Vagina (tissue), 2 donors: ENCODE measurements at places on chromosomes 12 and 14. TPM values are rescaled to one million over a fixed set of nuclear protein-coding genes. Genes with fewer than 3 reads are reported as not detected.
A peak's percentile ranks its signal among the peaks of the same experiment; 100 is the strongest.

- no peak for DNase-seq
These were observed 274.1 kb upstream of the DAAM1 start for GRCh38 chr14:58914279-58914855.

- peak; percentile 22 for DNase-seq
These were observed 122.0 kb upstream of the HIF1A start for GRCh38 chr14:61573321-61573720.

DNA sequence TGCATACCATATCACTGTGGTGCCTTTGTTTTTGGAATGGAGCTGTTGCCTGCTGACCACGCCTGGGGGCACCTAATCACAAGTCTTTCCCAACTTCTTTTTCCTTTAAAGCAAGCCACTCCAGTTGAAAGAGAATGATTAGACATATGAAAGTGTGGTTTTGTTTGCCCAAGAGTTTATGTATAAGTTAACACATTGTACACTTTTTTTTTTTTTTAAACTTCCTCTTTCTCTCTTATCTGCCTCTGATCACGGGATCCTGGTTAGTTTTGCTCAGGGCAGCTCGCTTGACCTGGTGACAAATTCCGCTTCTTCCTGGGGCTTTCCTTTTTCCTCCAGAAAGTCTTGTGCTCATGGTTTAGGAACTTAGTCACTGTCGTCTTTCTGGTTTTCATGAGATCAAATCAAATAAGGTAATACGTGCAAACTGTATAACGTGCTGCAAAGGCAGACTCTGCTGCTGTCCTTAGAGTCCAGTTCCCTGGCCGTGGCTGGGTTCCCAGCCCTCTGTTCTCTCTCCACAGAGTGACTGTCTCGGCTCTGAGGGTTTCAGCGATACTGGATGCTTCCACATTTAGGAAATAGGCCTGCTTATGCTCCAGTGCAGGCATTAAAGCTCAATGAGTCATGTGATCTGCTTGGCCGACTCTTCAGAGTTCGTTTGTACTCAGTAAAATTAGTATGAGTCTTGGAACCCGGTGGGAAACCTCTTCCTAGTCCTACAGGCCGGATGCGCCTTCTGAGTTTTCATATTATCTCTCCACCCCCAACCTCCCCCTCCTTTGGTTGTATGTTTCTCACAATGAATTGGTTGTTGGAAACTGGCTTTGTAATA, 15.2 kb downstream of the RASSF3 start:
- no peak for DNase-seq

GRCh38 chr12:21757735-21758134, 16.8 kb downstream of the KCNJ8 start:
- no peak for DNase-seq

GRCh38 chr12:127655691-127656090, 611.3 kb upstream of the TMEM132C start:
- no peak for DNase-seq

- DNase-seq, result no peak
These were observed 184.8 kb downstream of the SLC16A7 start for GRCh38 chr12:59780605-59781135.

- no peak for DNase-seq
These were observed 11.9 kb downstream of the FAM222A start for GRCh38 chr12:109725321-109726105.

- no peak for DNase-seq
These were observed 127.7 kb upstream of the MAX start for GRCh38 chr14:65229748-65230728.

GRCh38 chr14:54817506-54817905, 85.1 kb downstream of the GCH1 start:
- DNase-seq, result no peak

GRCh38 chr12:50017641-50018040, 7.7 kb downstream of the RACGAP1 start:
- no peak for DNase-seq

DNA sequence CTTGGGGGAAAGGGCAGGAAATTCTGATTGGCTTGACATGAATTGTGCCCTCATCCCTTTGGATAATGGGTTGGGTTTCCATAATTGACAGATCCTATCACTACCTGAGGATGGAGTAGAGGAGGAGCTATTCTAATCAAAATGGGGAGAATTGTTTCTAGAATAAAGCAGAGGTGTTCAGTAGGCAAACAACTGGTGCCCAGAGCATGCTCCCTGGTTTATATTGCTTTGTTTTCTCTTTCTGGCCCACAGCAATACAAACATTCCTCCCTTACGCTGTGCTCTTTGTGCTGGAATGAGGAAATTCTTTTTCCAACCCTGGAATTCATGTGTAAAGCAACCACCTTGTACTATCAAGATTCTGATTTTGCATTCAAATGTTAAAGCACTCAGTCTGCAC, 147.4 kb downstream of the RASSF9 start:
- DNase-seq, result no peak

The DTX1 gene
- 8.3 TPM for total RNA-seq

The DYRK4 gene
- total RNA-seq, result 19.4 TPM

The TTC9 gene
- total RNA-seq, result 6.1 TPM
